ENCODE measurements at places on chromosomes 5 and 9.

- DNase-seq: no peak
Measured at GRCh38 chr9:129558551-129559505, 62.1 kb downstream of the C9orf50 start.

GRCh38 chr5:168408561-168409305, 77.5 kb upstream of the RARS1 start:
- no peak for DNase-seq

DNA sequence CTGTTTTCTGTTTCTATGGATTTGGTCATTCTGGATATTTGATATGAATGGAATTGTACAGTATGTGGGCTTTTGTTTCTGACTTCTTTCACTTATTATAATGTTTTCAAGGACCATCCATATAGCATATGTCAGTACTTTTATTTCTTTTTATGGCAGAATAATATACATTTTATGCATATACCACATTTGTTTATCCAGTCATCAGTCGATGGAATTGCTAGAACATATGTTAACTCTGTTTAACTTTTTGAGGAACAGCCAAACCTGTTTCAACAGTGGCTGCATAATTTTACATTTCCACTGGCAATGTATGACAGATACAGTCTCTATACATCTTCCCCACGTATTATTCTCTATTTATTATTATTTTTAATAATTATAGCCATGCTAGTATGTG, 131.6 kb downstream of the PARP8 start:
- no peak for DNase-seq

DNA sequence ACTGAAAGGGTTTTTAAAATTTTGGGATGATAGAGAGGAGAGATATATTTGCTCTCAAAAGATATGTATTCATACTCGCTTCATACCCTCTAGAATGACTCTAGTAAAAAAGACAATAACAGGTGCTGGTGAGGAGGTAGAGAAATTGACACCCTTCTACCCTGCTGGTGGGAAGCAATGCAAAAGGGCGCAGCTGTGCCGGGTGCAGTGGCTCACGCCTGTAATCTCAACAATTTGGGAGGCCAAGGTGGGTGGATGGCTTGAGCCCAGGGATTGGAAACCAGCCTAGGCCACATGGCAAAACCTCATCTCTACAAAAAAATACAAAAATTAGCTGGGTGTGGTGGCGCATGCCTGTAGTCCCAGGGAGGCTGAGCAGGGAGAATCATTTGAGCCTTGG, 33.9 kb upstream of the NXNL2 start:
- DNase-seq: no peak

DNA sequence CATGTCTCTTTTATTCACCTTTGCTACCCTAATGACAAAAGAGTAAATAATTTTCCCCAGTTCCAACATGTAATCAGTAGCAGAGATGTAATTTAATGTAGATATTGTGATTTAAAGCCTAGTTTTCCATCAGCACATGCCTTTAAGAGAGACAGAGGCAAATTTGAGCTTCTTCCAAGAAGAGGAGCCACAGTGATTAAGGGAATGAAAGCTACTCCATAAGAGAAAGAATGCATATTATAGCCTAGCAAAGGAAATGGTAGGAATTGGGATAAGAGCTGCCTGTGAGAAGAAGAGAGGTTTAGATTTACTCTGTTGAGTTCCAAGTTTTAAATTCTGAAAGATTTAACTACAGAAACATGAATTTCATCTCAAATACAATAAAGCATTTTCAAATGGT, 591.0 kb upstream of the DMAC1 start:
- DNase-seq: no peak

DNA sequence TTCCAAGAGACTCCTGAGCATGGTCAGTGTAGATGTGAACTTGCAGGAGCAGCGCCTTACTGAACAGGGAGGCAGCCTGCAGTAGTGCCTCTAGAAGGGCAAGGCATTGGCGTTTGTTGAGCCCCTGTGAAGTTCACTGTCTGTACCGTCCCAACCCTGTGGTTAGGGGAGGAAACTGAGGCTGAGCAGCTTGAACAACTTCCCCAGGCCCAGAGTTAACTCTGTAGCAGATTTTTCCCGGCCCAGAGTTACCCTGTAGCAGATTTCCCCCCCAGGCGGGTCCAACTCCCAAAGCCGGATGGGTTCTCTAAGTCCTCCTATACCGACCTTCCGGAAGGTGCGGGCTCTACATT, 9.6 kb downstream of the LMX1B start:
- DNase-seq: no peak

DNA sequence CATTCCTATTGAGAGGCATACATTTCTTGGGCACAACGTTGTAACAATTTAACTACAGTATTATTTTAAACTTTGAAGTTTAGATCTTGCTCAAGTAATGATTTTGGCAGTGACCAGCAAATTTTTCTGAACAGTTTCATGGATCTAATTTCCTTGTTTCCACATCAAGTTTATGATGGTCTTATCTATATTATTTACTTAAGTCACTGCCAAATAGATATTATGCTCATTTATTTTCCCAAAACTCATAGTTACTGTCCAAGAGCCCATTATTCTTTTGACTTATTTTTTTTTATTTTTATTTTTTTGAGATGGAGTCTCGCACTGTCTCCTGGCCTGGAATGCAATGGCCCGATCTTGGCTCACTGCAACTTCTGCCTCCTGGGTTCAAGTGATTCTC, 86.5 kb upstream of the TLE4 start:
- no peak for DNase-seq

DNA sequence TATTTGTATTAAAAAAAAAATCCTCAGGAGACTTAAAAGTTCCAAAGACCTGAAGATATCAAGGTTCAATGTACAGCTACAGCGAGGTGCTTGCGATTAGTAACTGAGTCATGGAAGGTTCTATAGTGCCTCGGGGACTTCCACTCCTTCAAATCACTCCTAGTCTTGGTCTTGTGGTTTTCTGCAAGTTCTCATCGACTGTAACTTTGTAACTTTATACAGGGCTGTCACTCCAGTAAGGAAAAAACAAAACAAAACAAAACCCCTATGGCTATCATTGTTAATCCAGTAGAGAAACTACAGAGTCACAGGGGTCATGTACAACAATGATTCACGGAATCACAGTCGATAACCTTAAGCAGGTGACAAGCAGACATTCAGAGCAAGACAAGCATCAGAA, 39.8 kb upstream of the SELENOP start:
- DNase-seq: no peak

GRCh38 chr9:134526584-134527477, 114.8 kb upstream of the COL5A1 start:
- DNase-seq: no peak

GRCh38 chr5:172437445-172438318, 16.6 kb downstream of the SH3PXD2B start:
- no peak for DNase-seq

DNA sequence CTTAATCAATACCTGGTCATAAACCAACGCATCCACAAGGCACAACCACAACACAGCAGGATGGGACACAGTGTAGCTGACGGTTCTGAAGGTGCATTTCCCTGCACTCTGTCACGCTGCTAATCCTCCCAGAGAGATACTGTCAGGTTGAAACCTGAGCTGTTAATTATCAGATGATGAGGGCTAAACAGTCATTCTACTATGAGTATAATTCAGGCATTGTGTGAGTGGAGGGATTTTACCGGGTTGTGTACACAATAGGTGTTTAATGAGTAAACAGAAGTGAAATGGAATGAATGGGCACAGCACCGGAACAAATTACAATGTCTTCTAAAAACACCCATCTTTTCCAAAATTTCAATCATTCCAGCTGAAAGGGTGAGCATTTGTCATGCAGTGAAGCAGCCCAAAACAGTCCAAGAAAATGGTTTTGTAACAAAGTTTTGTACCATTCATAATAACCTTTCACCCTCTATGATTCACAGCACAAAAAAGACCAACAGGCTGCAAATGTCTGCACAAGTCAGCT, 71.5 kb downstream of the ABCA1 start:
- DNase-seq: peak; percentile 40

- DNase-seq: no peak
Measured at GRCh38 chr9:107994648-107995047, 505.1 kb upstream of the KLF4 start.

DNA sequence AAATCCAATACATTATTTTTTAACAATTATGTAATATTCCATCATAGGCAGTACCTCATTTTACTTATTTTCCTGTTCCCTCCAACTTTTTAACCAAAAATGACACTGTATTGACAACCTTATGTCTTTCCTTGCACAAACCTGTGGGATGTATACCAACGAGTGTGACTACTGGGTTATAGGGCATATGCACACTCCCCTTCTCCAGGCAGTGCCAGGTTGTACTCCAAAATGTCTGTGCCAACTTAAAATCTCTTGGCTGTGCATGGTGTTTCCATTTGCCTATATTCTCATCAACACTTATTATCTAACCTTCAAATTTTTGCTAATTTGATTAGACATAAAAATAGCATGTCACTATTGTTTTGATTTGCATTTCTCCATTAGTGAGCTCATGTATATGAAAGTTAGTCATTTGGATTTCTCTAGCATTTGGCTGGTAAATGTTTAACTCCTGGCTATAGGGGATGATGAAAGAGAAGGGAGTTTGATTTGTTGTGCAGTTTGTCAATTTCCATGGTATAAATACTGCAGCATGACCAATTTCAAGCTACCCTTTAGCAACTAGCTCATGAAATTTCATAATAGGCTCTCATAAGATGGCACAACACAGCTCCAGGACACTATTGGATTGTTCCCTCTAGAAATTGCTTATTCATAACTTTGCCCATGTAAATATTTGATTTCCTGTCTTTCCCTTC, 129.9 kb downstream of the BAAT start:
- no peak for DNase-seq

DNA sequence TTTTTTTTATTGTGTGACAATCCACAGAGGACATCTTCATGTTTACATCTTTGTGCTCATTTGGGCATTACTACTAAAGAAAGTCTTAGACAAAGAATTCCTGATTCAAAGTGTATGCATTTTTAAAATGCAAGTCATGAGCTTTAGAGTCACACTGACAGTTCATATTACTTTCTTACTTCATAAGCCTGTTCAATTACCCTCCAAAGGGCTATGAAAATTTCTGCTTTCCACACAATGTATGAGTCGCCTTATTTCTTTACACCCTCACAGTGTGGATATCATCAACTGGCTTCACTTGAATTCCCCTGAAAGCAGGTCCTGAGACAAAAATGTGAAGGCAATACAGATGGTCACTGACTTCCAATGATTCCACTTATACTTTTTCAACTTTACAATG, 280.4 kb upstream of the PTGER4 start:
- no peak for DNase-seq

DNA sequence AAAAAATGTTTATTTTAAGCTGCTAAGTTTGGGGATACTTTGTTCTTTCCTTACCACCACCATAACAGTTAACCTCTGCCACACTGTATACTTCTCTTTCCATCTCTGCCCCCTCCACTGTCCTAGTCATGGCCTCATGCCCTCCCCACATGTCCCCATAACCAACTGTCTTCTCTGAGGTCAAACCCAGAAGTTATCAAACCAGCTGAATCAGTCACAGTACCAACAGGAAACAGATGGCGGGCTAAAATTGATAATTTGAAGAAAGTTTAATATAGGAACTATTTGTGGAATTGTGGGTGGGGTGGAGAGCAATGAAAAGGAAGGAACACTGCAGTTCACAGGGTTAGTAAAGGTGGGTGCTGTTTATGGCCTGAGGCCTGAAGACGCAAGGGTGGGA, 5.7 kb upstream of the DCTN4 start:
- no peak for DNase-seq

GRCh38 chr9:107274096-107274495, 9.0 kb upstream of the RAD23B start:
- no peak for DNase-seq

DNA sequence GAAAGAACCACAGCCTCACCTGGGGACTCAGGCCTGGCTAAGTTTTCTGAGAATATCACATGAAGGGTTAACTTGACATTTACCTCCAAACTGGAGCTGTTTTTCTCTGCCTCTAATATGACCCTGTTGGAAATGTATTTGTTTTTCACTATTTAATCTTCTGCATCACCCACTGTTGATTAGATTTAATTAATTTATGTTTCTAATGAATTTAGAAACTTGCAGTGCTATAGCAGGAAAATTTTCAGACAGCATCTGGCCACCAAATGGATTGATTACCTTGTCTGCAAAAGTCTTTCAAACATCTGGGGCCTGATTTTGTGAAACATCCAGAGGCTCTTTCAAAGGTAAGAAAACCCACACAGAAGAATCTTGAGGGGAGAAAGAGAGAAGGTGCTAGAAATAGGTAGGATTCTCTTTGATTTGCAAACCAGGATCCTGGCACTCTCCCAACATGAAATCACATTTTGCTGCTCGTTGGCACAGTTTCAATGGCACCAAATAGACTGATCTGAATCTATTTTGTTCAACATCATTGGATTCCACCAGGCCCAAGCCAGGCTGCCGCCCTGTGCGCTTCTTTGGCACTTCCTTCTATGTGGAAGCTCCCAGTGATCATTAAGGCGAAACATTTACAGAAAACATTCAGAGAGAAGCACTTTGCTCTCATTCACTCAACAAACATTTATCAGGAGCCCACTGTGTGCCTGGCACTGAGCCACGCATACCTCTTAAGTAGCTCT, 157.3 kb downstream of the PPP2R2B start:
- DNase-seq: no peak

- peak; percentile 75 for DNase-seq
Measured at GRCh38 chr5:112419164-112419985, at the start of gene EPB41L4A. TSS of gene EPB41L4A (minus strand) at chr5:112419277. CDS start at chr5:112419039, 238 bp downstream.

DNA sequence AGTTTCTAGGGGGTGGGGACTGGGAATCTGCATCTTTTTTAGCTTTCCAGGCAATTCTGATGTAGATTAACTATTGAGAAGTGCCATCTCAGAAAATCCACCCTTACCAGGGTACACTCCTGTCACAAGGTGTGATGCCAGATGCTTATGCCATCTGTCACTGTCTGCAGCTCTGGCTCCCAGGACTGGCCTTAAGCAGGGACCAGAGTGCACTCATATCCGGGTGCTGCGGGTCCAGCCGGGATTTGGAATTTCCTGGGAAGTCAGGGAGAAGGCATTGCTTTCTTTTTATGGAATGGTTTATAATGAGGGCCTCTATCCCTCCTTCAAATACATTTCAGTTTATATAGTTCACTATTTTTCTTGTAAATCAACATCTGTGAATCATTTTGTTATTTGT, 92.6 kb downstream of the TMEM174 start:
- peak; percentile 73 for DNase-seq

DNA sequence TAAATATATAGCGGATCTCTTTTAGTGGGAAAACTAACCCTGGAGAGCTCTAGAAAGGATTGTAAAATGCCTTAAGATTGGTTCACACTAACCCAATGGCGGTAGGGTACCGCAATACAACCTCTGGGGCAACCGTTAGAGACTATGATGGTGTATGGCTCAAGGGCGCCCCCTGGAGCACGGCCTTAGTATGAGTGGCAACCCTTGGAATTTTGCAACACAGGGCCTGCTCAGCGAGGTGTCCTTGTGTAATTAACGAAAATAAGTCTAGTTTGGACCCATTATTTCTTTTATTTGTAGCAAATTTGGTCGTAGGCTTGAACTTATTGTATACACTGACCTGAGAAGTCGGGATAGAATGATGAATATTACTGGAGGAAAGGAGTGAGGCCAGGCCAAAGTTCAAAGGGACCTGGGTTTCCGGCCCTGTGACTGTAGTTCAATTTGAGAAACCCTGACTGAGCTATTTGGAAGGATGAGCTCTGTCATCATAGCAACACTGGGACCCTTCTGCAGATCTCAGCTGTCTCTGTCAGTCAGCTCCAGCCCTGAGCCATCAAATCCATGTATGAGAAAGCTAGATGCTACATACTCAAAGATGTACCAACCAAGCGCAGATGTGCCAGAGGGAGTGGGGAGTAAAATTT, 54.8 kb downstream of the CAMK4 start:
- peak; percentile 72 for DNase-seq
